ENCODE measurements at places on chromosomes 4 and X.

DNA sequence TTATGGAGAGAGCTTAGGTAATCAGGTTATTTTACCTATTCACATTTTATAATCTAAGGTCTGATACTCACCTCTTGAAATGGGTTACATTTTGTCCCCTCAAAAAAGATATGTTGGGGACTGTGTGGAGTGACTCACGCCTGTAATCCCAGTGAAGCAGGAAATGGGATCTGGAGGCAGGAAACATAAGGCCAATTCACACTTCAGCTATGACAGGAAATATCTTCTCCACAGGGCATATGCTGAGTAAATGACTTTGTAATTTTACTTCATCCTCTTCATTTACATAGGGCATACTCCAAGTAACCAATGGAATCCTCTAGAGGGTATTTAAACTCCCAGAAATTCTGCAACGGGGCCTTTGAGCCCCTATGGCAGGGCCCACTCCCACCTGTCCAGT, 54.8 kb upstream of the ZMAT1 start:
- no peak for DNase-seq

DNA sequence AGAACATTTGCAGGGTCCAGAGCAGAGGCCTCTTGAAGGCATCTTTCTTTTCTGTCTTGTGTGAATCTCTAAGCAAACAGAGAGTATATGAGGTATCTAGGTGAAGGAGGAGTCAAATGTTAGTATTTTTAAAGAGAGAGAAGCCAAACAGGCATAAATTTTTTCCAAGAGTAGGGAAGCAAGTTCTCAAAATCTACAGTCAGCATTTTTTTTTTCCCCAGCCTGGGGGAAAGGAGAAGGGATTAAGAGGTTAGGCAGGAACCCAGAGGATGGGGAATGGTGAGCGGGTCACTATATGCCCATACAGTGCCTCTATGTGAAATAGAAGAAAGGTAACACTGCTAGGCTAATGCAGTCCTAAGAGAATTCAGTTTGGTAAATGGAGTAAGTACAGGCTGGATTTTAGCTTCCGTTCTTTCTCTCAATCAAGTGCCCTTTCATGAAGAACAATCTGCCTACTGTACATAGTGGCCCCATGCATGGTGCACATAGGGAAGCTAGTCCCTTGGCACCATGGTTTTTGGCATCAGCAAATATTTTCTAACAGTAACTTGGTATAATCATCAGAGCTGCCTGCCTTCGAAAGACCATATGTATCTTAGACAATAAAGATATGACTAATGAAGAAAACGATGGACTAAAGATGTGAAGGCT, 163.1 kb upstream of the MAB21L2 start:
- no peak for DNase-seq

GRCh38 chrX:66731398-66731797, 92.5 kb upstream of the EDA2R start:
- DNase-seq, result peak; percentile 19

DNA sequence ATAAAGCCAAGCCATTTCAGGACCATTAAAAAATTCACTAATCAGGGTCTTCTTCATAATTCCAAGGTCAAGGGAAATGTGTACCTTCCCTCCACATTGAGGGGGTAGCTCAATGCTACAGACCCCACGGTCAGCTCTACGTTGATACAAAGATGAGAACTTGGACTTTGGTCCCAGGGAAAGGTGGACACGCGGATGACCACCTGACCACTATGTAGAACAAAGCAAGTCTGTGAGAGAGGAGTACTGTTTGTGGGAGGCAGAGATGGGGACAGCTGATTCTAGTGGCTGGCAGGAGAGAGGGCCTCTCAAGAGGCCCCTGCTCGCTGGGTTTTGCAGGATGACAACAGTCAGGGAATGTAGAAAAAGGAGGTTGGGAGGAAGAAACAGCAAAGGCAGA, 58.0 kb downstream of the SLC2A9 start:
- DNase-seq, result no peak

Measured in CD4-positive, alpha-beta T cell treated with Interleukin-6 at 100 ng/mL for 8 hours (primary cell).